ENCODE measurements at places on chromosomes 6 and 20.

DNA sequence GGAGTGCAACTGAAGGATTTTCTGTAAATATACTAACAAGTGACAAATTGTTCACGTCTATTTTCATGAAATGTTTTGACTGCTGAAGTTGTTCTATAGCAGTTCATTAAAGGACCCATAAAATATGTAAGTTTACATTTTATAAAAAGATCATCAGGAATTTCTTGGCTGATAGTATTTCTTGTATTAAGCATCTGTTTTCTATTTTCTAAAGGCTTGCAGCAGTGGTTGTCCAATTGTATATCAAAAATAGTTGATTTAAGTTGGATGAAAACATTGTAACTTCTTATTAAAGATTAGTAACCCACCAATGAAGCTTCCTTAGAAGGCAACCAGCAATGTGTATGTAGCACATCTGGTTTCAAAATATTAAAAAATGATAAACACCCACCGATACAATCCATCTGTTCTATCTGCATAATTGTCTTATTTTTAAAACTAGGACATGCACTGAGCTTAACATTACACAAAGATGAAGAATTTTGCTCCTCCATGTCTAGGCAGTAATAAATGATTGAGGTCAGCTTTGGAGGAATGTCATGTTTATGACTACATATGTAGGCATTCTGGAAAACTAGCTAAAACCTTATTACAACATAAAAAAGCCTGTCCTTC lies 301.3 kb upstream of the TCF21 start:
- DNase-seq: no peak

GRCh38 chr6:140105857-140106256 lies 731.4 kb upstream of the CITED2 start:
- no peak for DNase-seq

- DNase-seq: no peak
These were observed 142.9 kb downstream of the HIVEP2 start for GRCh38 chr6:142802124-142802523.

DNA sequence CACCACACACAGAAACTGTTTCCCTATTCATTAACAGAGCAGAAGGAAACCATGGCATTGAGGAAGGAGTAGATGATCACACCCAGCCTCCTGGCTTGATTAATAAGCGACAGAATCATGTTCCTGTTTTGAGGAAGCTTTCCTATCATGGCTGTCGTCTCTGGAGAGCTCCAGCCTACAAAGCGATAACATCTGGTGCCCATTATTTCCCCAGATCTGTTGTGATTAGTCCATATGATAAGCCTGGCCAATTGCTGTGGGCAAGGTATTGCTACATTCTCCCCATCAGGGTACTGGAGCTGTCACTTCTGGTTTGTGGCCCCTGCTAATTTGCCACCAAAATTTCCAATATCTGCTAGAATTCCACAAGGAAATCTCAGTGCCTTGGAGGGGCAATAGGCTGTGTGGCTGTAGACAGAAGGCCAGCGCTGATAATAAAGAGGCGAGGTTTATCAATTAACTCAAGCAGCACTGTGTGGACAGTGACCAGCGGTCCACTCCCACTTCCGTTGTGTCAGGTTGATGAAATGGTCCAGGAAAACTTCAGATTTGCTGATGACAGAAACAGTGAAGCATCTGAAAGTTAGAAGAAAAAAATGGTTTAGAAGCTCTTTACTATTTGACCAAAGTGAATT lies 66.4 kb downstream of the OLIG3 start:
- DNase-seq: no peak

GRCh38 chr6:90369024-90369519 lies 72.4 kb upstream of the BACH2 start:
- DNase-seq: no peak

Data from activated CD8-positive, alpha-beta memory T cell treated with anti-CD3 and anti-CD28 coated beads for 1 hour (primary cell).